ENCODE measurements at places on chromosomes 12 and 14. TPM values are rescaled to one million over a fixed set of nuclear protein-coding genes. Genes with fewer than 3 reads are reported as not detected.

GSC gene
- total RNA-seq, result 0.14 TPM

KLRB1 gene
- total RNA-seq, result not detected

DNA sequence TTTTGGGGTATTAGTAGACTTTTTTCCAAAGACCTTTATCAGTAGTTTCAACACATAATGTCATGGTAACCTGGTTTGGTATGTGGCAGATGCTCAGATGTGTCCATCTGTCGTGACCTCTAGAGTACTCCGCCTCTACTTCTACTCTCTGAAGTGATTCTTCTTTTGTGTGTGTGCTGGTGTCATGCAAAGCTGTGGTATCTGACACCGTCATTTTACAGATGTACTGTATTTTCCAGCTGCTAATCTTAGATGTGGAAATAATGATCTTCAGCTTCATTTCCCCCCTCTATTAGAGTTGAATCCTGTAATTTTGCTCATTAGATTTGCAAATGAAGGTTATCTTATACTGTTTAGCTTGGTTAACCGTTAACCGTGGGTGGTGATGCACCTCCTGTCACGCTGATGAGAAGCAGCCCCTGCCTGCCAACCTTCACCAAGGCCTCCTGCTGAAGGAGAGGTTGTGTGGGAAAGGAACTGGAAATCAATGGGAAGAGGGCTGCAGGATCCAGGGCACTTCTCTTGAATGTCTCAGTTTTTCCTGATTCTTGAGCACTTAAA is 222.4 kb upstream of the AMIGO2 start:
- no peak for DNase-seq
- H3K27ac ChIP-seq, result peak overlapping the region; percentile 91
- no peaks in the 10 kb centered on the region for H3K27me3 ChIP-seq
- H3K36me3 ChIP-seq, result peaks cover 45% of the 10 kb centered on the region
- H3K4me3 ChIP-seq, result no peak overlapping the region

- H3K27ac ChIP-seq, result no peak overlapping the region
- peaks cover 44% of the 10 kb centered on the region for H3K27me3 ChIP-seq
- H3K4me3 ChIP-seq, result no peak overlapping the region
- H3K36me3 ChIP-seq, result no peaks in the 10 kb centered on the region
- no peak for DNase-seq
These were observed 16.6 kb upstream of the PLEK2 start for GRCh38 chr14:67428501-67429031.

- H3K36me3 ChIP-seq, result no peaks in the 10 kb centered on the region
- H3K4me1 ChIP-seq, result no peaks in the 10 kb centered on the region
- H3K4me3 ChIP-seq, result no peak overlapping the region
- DNase-seq, result no peak
These were observed 133.2 kb downstream of the ANO4 start for GRCh38 chr12:100927826-100928225.

GRCh38 chr12:39538679-39539104 is 80.9 kb downstream of the ABCD2 start:
- no peaks in the 10 kb centered on the region for H3K27me3 ChIP-seq
- H3K27ac ChIP-seq, result no peak overlapping the region
- DNase-seq, result no peak
- H3K4me1 ChIP-seq, result peaks cover under 1% of the 10 kb centered on the region

- H3K36me3 ChIP-seq, result no peaks in the 10 kb centered on the region
- no peak overlapping the region for H3K4me3 ChIP-seq
- H3K27me3 ChIP-seq, result no peaks in the 10 kb centered on the region
- no peaks in the 10 kb centered on the region for H3K4me1 ChIP-seq
These were observed 316.8 kb downstream of the PAWR start for GRCh38 chr12:79373896-79374499.
